Osteoblast (primary cell): ENCODE measurements at places on chromosomes 2 and 18. TPM values are rescaled to one million over a fixed set of nuclear protein-coding genes. Genes with fewer than 3 reads are reported as not detected.

The ADRA2B gene
- under 0.01 TPM in 1 of 2 replicates, not detected in the other for total RNA-seq

The GNAL gene
- total RNA-seq, result 0.59 and 0.72 TPM in 2 replicates

The FBLN7 gene
- total RNA-seq, result 5.3 and 5.8 TPM in 2 replicates

GRCh38 chr2:169118060-169118459 lies 48.7 kb downstream of the DHRS9 start:
- DNase-seq, result no peak
- peaks cover 5% of the 10 kb centered on the region for H3K27me3 ChIP-seq
- H3K27ac ChIP-seq, result no peak overlapping the region
- no peaks in the 10 kb centered on the region for H3K36me3 ChIP-seq
- H3K4me1 ChIP-seq, result no peaks in the 10 kb centered on the region

DNA sequence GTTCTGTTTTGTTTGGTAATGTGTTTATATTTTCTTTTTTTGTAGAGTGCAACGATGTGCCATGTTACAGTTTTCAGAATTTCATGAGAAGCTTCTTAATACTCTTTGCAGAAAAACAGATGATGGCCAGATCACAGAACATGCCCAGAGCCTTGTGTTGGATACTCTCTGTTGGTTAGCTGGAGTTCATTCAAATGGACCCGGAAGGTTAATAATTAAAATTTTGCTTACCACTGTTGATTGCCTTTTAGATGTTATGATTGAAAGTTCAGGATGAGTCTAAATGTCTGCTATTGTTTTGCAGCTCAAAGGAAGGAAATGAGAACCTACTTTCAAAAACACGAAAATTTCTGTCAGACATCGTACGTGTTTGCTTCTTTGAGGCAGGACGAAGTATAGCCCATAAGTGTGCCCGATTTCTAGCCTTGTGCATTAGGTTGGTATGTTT lies 85.2 kb downstream of the BIRC6 start:
- peaks cover 80% of the 10 kb centered on the region for H3K36me3 ChIP-seq
- no peaks in the 10 kb centered on the region for H3K27me3 ChIP-seq
- DNase-seq, result no peak
- H3K4me3 ChIP-seq, result no peak overlapping the region
- no peaks in the 10 kb centered on the region for H3K4me1 ChIP-seq

GRCh38 chr2:3787768-3788167 lies 84.4 kb downstream of the DCDC2C start:
- H3K4me3 ChIP-seq, result no peak overlapping the region
- H3K27ac ChIP-seq, result no peak overlapping the region
- H3K4me1 ChIP-seq, result no peaks in the 10 kb centered on the region
- H3K27me3 ChIP-seq, result no peaks in the 10 kb centered on the region
- DNase-seq, result no peak

DNA sequence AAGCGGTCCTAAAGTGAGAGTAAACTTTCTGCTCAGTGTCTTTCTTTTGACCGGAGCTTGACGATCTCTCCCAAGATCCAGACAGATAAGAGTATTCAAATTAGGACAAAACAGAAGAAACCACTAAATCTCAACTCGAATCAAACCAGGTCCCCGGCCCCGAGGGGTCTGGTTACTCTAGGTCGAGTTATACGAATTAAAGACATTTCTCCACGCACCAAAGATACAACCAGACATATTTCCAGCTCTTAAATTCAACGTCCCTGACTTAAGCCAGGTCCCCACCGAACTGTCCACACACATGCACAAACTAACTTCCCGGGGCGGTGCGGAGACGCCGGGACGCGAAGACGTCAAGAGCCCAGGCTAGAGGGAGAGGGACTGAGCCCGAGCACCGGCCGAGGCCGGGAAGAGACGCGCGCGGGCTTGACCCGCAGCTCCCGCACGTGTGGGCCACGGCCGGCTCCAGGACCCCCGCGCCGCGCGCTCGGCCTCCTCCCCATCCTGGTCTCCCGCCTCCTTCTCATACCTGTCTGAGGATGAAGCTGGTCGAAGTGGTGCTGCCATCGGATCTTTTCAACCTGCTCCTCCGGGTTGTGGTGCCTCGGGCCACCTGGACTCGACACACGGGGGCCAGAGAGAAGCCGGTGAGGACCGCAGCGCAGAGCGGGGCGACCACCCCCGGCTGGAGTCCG lies 896 bp downstream of the CACNB4 start:
- no peaks in the 10 kb centered on the region for H3K36me3 ChIP-seq
- H3K4me1 ChIP-seq, result no peaks in the 10 kb centered on the region
- DNase-seq, result peak; percentile 57
- H3K4me3 ChIP-seq, result peak overlapping the region; percentile 63

DNA sequence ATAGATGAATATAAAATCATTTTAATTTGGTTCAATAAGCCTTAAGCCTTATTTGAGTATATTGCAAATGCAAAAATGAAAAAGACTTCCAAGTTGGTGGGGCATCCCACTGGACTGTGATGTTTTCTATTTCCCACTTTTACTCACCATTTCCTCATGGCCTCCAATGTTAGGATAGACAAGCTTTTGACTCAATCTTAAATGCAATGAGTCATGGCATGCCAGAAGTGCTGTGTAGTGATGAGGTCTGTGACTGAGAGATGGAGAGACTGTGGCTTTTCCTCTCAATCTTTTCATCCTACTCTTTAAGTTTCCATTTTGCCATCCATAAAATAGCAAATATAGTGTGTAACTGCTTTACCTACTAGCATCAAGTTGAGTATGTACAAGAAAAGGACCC lies 1401.2 kb upstream of the CELF4 start:
- no peak for DNase-seq
- no peak overlapping the region for H3K4me3 ChIP-seq
- H3K27ac ChIP-seq, result no peak overlapping the region
- H3K36me3 ChIP-seq, result no peaks in the 10 kb centered on the region

DNA sequence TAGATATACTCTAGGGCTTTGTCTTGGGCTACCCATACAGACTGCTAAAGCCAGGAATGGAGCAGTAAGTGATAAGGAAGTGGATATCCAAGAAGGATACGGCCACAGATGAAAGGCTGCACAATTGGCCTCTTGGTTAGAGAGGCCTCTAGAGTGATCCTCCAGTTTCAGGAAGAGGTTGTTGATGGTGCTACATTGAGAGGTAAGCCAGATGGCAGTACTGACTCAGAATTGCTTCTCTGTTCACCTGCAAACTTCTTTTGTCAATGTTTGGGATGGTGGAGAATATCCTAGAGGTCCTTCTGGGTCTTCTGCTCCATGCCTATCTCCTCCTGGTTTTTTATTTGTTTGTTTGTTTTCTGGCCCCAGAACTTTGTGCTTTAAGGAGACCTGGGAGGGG lies 226.8 kb upstream of the LRRTM1 start:
- no peak overlapping the region for H3K27ac ChIP-seq
- H3K27me3 ChIP-seq, result no peaks in the 10 kb centered on the region
- H3K4me3 ChIP-seq, result no peak overlapping the region
- H3K36me3 ChIP-seq, result no peaks in the 10 kb centered on the region

- peak; percentile 92 for DNase-seq
- peaks cover 21% of the 10 kb centered on the region for H3K4me1 ChIP-seq
- H3K36me3 ChIP-seq, result peaks cover 29% of the 10 kb centered on the region
- H3K27ac ChIP-seq, result peak overlapping the region; percentile 87
- no peak overlapping the region for H3K4me3 ChIP-seq
These were observed 46.0 kb downstream of the COX7A2L start for GRCh38 chr2:42314892-42315468.

The ABCG5 gene
- not detected in 2 replicates for total RNA-seq

The SCN3A gene
- total RNA-seq, result 0.59 and 0.72 TPM in 2 replicates

GRCh38 chr2:131048641-131049040 lies 44.6 kb downstream of the FAM168B start:
- H3K27ac ChIP-seq, result no peak overlapping the region
- no peak overlapping the region for H3K4me3 ChIP-seq
- H3K4me1 ChIP-seq, result no peaks in the 10 kb centered on the region
- H3K27me3 ChIP-seq, result no peaks in the 10 kb centered on the region
- no peak for DNase-seq

The PLCD4 gene
- total RNA-seq, result 2.5 and 4.4 TPM in 2 replicates

DNA sequence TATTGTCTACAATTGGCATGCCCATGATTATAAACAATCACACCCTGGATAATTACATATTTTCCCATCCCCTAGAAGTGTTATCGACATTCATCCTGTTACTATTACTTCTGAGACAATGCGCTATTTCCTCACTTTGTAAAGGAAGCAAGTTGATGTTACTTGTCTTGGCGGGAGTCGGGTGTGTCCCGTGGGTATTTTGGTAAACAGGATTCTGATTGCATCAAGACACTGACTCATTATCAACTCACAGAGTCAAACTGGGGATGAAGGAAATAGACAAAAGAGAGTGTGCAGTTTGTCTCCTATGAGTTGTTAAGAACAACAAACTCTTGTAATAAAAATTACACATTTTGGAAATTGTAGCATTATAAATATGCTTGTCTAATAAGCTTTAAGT lies 142.7 kb downstream of the GALR1 start:
- H3K4me3 ChIP-seq, result no peak overlapping the region
- H3K36me3 ChIP-seq, result no peaks in the 10 kb centered on the region
- H3K27ac ChIP-seq, result no peak overlapping the region
- no peaks in the 10 kb centered on the region for H3K4me1 ChIP-seq
- no peaks in the 10 kb centered on the region for H3K27me3 ChIP-seq
- DNase-seq, result no peak

GRCh38 chr2:100146657-100146960 lies 4.2 kb upstream of the AFF3 start:
- H3K27ac ChIP-seq, result no peak overlapping the region
- H3K36me3 ChIP-seq, result no peaks in the 10 kb centered on the region
- H3K27me3 ChIP-seq, result no peaks in the 10 kb centered on the region
- no peak for DNase-seq
- H3K4me1 ChIP-seq, result no peaks in the 10 kb centered on the region

GRCh38 chr2:217776631-217777030 lies 226.2 kb downstream of the TNS1 start:
- H3K27me3 ChIP-seq, result no peaks in the 10 kb centered on the region
- DNase-seq, result no peak
- H3K27ac ChIP-seq, result no peak overlapping the region
- H3K4me1 ChIP-seq, result no peaks in the 10 kb centered on the region

The PLA2R1 gene
- total RNA-seq, result 19.2 and 19.9 TPM in 2 replicates

The HOXD11 gene
- total RNA-seq, result not detected in 2 replicates

- H3K27ac ChIP-seq, result no peak overlapping the region
- no peaks in the 10 kb centered on the region for H3K4me1 ChIP-seq
- H3K27me3 ChIP-seq, result no peaks in the 10 kb centered on the region
These were observed 44.6 kb downstream of the FOSL2 start for GRCh38 chr2:28437149-28437835.

GRCh38 chr2:109450574-109451273 lies 163.0 kb downstream of the SEPTIN10 start:
- H3K4me3 ChIP-seq, result no peak overlapping the region
- H3K27me3 ChIP-seq, result no peaks in the 10 kb centered on the region
- H3K36me3 ChIP-seq, result peaks cover 6% of the 10 kb centered on the region

GRCh38 chr2:226581661-226582060 lies 218.0 kb downstream of the IRS1 start:
- no peaks in the 10 kb centered on the region for H3K36me3 ChIP-seq
- no peaks in the 10 kb centered on the region for H3K27me3 ChIP-seq
- H3K4me1 ChIP-seq, result peaks cover 38% of the 10 kb centered on the region
- DNase-seq, result no peak
- H3K4me3 ChIP-seq, result no peak overlapping the region

DNA sequence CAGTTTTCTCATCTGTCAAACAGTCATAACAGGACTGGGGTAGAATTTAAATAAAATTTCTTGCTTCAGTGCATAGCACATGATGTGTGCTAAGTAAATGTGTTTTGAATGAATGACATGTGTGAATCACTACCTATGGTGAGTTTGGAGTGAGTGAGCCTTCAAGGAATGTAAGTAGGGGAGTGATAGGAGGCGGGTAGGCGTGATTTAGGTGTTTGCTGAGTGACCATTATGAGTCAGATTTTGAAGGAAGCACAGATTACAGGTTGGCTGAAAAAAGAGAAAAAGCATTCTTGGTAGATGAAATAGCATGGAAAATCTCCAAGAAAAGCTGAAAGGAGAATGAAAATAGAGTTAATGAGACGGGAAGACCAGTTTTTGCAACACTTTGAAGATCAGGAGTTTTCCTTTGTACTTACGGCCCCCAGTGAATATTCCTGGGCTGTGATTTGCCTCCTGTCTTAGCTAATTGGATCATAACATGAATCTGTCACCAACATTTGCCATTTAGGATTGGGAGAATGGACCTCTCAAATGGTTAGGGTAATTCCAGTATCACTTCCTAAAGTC lies 136.9 kb upstream of the GATA6 start:
- H3K4me3 ChIP-seq, result peak overlapping the region; percentile 31
- peak; percentile 93 for DNase-seq
- peaks cover 16% of the 10 kb centered on the region for H3K4me1 ChIP-seq

DNA sequence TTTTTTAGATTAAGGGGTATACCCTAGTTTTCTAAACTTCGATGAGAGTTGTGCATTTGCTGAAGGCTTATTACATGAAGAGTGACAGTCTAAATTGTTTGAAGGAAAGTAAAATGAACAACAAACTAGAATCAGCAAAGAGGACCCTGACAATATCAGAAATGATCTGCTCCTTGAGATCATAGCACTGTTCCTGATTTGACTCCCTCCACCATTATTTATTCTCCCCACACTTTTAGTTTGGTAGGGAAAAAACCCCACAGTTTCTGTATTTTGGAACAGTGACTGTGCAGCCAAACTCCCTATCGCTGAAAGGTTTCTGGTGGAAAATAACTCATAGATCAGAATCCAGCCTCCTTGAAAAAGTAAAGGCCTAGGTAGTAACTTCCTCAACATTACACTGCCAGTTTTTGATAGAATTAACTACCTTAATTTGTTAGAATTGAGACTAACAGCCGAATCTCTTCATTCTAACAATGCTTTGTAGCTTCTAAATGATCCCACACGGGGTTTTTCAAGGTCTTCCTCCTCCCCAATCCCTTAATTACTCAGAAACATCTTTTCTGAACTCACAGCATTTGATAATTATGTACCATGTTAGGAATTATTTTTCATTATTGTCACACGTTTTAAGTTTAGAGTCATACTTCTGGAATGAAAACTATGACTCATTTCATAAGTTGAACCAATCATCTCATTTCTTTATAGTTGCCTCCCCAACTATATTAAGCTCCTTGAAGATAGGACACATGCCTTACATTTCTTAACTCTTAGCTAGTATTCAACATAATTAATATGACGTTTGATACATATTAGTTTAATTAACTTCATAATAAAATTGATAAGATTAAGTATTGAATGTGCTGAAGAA lies 2.9 kb downstream of the MYL12A start:
- no peaks in the 10 kb centered on the region for H3K27me3 ChIP-seq
- DNase-seq, result no peak
- H3K4me1 ChIP-seq, result peaks cover 46% of the 10 kb centered on the region

GRCh38 chr18:79062806-79063205 lies 6.4 kb upstream of the ATP9B start:
- no peaks in the 10 kb centered on the region for H3K4me1 ChIP-seq
- no peak overlapping the region for H3K4me3 ChIP-seq
- no peak for DNase-seq
- H3K27me3 ChIP-seq, result no peaks in the 10 kb centered on the region
- H3K27ac ChIP-seq, result no peak overlapping the region

The HNMT gene
- 100 and 115 TPM in 2 replicates for total RNA-seq

The AMER3 gene
- not detected in 2 replicates for total RNA-seq

GRCh38 chr2:2095360-2096093 lies 235.5 kb downstream of the MYT1L start:
- H3K27me3 ChIP-seq, result no peaks in the 10 kb centered on the region
- DNase-seq, result no peak
- no peaks in the 10 kb centered on the region for H3K36me3 ChIP-seq
- H3K27ac ChIP-seq, result no peak overlapping the region
- no peaks in the 10 kb centered on the region for H3K4me1 ChIP-seq

The ZNF396 gene
- 1.8 and 3.3 TPM in 2 replicates for total RNA-seq

The SPAG16 gene
- total RNA-seq, result 46.9 and 47.8 TPM in 2 replicates
